ENCODE measurements at places on chromosomes 16 and 17. TPM values are rescaled to one million over a fixed set of nuclear protein-coding genes. Genes with fewer than 3 reads are reported as not detected.

The CDRT15L2 gene
- not detected for polyA plus RNA-seq

DNA sequence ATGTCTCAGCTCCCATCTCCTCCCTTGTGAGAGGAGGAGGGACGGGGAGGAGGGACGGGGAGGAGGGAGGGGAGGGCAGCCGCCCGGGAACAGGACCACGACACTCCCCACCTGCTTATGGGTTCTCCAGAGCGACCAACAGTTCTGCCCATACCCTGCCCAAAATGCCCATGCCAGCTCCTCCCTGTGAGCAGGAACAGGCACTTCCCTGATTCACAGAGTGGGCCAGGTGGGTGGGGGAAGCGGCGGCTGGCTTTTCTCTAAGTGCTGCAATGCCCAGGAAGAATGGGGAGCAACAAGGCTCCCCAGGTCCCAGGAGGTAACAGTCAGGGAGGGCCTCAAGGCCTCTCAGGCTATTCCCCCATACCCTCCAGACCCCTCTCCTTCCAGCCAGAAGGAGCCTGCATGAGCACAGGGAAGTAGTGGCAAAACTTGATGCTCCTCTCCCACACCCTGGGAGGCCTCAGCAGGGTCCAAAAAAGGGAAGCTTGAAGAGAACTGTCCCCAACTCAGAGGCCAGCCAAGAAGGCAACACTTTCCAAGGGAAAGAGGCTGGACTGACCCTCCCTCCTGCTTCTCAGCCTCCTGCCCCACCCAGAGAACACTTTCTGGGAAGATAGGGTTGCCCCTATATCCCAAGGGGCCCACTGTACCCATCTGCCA is 53.8 kb downstream of the MYO18A start:
- DNase-seq = no peak

The LPCAT2 gene
- 8.8 TPM for polyA plus RNA-seq

- peak; percentile 84 for DNase-seq
Observed at GRCh38 chr16:49739381-49739780, 116.5 kb downstream of the ZNF423 start.

DNA sequence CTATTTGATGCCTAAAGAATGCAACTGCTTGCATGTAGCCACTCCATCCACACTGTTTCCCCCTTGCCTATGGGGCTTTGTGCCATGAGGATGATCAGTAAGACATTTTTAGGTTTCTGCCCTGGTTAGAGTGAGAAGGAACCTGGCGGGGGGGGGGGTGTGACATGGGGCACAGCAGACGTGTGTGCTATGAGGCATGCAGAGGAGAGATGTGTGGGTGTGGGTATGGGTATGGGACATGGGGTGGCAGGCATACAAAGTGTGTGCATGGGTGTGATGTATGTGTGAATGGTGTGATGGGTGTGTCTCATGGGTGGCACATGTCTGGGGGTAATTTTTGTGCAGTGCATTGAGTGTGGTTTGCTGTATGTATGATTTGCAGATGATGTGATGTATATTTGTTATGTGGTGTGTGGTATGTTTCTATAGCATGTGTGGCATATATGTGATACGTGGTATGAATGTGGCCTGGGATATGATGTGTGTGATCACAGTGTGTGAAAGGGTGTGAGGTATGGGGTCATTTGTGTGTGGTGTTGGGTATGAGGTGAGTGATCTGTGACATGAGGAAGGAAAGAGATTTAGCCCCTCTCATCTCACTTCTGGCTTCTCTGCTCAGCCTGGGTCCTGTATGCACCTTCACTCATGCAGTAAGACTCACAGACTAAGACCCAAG is 14.9 kb downstream of the CCDC182 start:
- DNase-seq = no peak
